EL (cell line): ENCODE measurements at places on chromosomes 13 and 19.

GRCh38 chr19:3761382-3762129 is at the start of gene APBA3:
Gene APBA3 (minus strand): TSS chr19:3761692. CDS start chr19:3760264, 1,428 bp downstream.
- DNase-seq, result peak; percentile 89

DNA sequence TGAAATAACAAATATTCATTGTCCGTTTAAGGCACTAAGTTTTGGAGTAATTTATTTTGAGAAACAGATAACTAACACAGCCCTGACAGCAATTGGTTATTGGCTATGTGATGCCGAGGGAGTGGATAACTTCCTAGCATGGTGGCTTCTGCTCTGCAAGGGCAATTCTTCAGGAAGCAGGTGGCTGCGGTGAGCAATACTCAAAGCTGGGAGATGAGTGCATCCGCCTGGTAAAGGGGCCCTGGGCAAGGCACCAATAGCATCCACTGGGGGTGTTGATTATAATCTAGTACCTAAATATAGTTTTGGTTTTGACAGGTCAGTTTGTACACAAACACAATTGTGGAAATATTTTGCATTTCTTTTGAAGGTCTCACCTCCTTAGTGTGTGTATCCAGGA is 41.0 kb downstream of the CCDC70 start:
- DNase-seq, result no peak

DNA sequence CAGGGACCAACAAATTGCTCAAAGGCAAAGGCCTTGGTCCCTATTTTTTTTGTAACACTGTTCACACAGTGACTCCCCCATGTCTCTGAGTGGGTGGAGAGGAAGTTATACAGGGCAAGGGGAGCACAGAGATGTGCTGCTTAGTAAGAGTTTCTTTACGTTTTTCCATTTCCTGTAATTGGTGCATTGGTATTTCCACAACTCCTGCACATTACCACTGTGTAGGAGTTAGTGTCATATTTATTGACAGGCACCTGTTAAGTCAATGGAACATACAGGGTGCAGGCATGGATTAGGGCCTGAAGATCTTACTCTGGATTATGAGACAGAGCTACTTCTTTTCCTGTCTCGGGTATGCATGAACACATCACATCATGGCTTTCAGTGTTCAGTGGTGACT is 45.2 kb downstream of the SOX21 start:
- DNase-seq, result no peak

DNA sequence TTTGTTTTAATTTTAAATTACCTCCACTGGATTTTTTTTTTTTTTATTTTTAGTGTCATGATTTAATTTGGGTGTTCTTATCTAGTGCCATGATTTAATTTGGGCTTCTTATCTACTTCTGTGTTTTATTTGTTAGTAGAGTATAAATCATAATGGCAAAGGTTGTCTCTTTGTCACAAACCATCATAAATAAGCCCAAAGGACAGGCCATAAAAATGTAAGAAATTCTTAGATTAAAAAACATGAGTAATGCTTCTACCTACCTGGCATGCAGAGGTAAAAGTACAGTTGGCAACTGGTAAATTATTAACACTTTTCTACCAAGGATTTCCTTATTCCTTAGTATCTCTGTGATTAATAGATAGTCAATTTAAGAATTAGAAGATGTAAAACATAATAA is 55.2 kb downstream of the ERCC5 start:
- DNase-seq, result no peak

GRCh38 chr19:40586611-40587010 is 9.9 kb downstream of the SHKBP1 start:
- no peak for DNase-seq

DNA sequence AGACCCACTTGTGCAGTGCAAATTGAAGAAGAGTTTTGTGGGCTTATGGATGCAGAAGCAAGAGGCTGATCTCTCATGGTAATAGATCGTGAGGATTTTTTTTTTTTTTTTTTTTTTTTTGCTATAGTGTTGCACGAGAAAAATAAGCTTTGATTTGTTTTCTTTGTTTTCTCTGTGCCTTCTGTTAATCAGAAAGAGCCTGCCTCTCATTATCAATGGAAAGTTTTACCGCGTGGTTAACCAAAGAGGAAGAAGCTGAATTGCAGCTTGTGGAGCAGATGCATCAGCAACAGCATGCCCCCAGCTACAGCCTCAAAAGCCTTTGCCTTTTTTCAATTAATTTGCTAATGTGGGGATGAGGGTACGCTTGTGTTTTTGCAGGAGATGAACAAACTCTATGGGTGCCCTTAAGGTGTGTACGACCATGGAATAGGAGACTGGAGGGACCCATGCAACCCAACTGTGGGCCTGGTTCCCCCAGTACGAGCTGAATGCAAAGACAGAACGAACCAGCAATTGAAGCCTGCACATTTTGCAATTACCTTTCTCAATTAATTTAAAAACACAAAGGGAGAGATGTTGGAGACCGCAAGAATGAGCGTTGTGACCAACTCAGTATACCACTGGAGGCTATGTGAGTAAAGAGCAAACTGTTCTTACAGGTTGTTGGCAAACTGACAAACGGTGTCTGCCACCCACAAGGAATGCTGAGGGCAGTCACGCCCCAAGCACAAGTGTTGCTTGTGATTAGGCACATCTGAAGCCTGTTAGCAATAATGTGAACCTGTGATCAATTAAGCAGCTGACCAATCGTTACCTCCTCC is 58.6 kb upstream of the SPRY2 start:
- DNase-seq, result no peak

- DNase-seq, result peak; percentile 43
Measured at GRCh38 chr19:1315470-1316166, 29.9 kb downstream of the EFNA2 start.

- DNase-seq, result no peak
Measured at GRCh38 chr19:5832527-5833216, 6.8 kb downstream of the FUT6 start.

GRCh38 chr19:55446060-55446459 is 3.0 kb upstream of the SHISA7 start:
- no peak for DNase-seq

DNA sequence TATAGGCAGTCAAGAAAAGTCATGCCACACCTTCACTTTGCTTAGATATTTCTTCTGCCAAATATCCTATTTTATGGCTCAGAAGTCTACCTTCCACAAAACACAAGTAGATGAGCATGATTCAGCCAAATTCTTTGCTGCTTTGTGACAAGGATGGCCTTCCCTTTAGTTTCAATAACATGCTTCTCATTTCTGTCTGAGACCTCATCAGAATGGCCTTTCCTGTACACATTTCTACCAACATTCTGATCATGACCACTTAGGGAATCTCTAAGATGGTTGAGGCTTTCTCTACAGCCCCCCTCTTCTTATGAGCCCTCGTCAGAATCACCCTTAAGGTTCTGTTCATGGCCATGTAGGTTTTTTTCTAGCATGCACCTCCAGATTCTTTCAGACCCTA is 96.2 kb downstream of the COL4A2 start:
- DNase-seq, result peak; percentile 92

DNA sequence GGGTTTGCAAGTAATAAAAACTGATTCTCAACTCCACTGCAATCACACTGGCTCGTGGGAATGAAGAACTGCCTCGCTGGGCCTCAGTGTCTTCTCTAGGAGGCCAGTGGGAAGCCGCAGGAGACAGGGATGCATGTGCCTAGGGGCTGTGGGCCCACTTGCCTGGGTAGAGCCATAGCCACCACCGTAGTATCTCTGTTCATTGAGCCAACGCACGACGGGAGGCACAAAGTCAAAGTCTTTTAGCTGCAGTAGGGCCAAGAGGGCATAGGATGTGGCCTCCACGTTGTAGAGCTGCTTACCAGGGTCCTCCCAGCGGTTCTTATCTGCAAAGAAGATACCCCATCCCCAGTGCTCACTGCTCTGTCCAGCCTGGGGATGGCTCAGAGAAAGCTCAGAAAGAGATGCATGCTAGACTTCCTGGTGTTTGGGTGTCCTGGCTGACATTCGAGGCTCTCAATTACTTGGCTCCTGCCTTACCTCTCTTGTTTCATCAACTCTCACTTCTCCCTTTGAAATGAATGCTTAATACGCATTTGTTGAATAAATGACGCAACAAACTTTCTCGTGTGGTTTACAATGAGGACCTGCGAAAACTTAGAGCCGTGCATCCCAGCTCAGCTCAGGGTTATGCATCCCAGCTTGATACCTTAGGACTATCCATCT is 16.1 kb upstream of the TNFSF14 start:
- DNase-seq, result no peak

- DNase-seq, result no peak
Measured at GRCh38 chr19:48818234-48818820, 7.5 kb upstream of the BCAT2 start.

GRCh38 chr13:27012482-27013197 is 159.0 kb downstream of the USP12 start:
- DNase-seq, result peak; percentile 76

DNA sequence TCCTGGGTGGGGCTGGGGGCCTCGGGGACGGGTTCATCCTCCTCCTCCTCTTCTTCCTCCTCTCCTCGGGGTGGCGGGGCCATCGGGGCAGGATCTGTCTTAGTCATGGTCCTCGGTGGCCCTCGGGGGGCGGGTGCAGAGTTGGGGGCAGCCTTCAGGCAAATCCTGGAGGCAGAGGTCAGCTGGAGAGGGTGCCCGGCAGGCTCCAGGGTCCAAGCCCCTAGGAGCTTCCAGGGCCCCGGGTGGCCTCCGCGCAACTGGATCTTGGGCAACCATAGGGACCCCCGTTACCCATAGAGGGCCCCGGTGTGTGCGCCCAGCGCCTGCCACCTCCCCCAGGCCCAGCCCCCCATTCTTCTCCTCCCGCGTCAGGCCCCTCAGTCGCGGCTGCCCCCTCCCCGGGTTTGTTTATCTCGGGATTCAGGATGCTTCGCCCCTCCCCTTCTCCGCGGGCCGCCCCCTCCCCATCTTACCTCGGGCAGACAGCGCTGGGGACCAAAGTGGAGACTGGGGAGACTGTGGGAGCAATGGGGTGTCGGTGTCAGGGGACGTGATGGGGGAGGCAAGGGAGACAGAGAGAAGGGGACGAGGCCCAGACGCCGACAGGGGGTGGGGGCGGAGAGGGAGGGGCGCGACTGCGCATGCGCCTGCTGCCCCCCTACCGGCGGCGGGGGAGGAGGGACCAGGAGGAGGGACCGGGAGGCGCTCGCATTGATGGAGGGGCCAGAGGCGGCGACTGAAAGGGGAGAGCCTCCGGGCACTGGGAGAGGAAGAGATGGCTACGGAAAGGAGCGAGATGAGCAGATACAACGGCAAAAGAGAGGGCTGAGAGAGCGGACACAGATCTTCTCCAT is at the start of gene CLIP3:
CLIP3 (minus strand) TSS at position 623 of the 854 bp plus-strand sequence; CDS start at position 107, 516 bp downstream.
- peak; percentile 75 for DNase-seq

DNA sequence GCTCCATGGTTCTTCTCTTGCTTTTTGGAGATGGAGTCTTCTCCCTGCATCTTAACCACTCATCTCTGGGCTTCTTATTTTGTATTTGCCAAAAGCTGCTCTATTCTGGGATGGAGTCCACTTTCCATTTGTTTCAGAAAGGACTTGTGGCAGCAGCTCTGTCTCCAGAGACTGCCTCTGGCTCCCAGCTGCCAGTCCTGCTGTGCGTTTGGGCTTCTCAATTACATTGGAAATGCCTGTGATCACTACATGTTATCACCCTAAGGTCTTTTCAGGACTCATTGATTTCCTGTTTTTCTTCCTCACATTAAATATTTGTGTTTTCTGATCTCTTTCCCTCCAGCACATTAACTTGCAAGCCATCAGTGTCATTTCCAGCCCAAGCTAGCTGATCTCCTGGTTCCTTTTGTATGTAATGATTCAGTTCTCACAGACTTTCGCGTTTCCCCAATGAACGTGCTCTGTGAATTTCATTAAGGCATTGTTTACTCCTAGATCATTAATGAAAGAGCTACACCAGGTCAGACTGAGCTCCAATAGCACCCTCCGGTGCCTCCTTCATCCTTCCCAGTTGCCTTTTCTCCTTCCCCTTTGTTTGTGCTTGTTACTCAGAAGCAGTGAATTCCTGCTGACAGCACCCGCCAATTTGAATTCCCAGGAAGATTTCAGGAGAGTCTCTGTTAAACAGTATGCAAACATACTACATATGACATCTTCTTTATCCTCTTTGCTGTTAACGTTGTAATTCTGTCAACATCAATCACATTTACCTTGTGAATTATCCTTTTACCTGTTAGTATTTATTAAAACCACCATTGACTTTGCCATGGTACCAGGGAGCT is 3.0 kb downstream of the CBY2 start:
- DNase-seq, result no peak

GRCh38 chr13:111913761-111914140 is 153.2 kb upstream of the SOX1 start:
- DNase-seq, result no peak

GRCh38 chr13:34748596-34748995 is 193.5 kb upstream of the NBEA start:
- DNase-seq, result no peak
